Stimulated activated CD4-positive, alpha-beta T cell treated with anti-CD3 and anti-CD28 coated beads, Interleukin-15, amount 100 ng/mL, for 48 hours (primary cell): ENCODE measurements at places on chromosomes 13 and 19.
A peak's percentile ranks its signal among the peaks of the same experiment; 100 is the strongest.

DNA sequence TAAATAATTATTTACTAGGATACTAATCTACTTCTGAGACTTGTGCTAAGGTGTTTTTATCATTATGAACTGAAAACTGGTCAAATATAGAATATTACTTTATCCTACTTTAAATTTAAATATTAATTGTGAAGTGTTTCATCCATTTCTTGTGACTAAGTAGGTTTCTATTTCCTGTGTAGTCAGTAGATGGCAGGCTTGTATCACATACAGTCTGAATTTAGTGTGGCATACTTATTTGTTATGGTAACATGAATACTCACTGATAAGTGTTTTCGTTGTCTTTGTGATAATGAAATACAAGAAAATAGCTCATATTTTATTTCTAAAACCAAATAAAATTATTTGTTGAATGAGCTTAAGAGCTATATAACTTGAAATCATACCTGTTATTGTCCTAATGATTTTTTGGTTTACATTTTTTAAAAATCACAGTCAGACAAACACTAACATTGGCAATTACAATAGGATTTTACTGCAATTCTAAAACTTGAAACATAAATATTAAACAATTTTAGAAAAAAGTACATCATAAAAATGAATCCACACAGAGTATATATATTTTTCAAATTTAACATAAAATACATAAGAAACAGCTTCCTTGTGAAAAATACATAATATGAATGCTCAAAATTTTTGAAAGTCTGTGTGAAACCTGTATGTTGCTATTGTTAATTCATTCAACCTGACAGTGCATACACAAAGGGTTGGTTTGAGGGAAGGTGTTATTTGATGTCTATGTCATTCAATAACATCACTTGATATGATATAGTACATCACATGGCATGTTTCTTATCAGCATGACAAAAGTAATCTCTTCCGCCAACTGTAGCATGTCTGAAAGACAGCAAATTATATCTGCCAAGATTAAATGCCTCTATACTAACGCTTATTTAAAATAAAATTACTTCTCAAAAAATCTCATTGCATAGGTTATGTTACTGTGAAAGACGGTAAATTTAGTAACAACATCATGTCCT, 904.8 kb upstream of the PCDH20 start:
- no peak for DNase-seq

- no peak for DNase-seq
Measured at GRCh38 chr13:99722931-99723330, 221.7 kb downstream of the TM9SF2 start.

DNA sequence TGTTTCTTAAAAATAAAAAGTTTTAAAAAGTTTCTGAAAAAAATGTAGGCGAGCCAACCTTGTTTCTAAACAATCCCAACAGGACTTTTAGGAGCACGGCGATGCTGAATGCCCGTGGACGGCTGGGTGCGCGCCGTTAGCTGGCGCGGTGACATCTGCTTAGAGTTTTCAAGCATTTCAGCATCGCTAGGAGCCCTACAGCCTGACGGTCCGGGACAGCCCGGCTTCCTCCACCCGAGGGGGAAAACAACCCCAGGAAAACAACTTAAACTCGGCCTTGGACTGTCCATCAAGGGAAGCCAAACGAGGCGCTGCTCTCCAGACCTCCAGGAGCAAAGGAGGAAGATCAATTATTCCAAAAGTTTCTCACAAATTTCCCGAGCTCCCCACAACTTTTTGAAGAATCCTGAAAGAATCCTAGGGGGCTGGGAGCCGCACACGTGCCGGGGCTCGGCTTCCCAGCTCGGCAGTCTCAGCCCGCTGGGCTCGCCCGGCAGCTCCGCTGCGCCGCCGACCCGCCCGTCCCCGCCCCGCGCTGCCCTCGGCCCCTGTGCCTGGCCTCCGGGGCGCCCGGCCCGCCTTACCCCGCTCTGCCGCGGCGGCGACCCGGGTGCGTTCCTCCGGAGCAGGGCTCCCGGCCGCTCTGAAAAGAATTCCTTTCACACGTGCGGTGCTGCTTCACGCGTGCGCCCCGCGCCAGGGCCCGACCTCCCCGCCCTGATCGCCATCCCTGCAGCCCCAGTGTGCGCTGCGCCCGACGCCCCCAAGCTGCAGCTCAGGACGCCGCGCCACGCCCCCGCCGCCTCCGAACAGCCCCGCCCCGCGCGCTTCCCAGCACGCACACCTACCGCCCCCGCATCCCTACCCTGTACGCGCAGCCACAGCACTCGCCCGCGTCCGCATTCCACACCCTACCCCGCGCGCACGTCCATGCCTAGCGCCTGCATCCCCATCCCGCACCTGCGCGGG, at the start of gene GJA3:
GJA3 (minus strand) TSS at position 747 of the 969 bp plus-strand sequence. CDS start 17,764 bp downstream, outside the sequence.
- no peak for DNase-seq

- no peak for DNase-seq
Measured at GRCh38 chr13:90640976-90641375, 706.5 kb upstream of the MIR17HG start.

- DNase-seq = no peak
Measured at GRCh38 chr13:48492096-48492440, 40.8 kb downstream of the RCBTB2 start.

DNA sequence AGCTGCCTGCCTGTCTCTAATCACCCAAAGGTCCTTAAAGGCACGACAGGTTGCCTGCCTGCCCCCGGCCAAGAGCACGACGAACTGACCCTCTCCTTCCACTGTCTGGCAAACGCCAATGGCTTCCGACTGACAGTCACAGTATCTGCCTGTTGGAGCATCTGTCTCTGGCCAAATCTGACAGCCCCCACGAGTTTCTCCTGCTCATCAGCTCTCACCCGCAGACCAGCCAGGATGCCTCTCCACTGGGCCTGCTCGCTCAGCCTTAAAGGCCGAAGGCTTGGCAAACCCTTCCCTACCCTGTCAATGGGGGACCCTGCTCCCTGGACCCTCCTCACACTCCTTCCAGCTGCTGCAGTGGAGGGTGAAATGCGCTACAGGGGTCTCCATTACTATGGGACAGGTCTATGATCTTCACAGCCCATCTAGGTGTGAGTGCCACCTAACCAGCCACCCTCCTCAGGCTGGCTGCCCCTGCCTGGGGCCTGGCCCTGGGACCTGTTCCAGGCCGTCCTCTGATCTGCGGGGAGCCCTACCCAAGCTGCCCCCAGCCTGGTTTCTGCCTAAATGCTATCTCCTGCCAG, 932 bp downstream of the FAM83E start:
- no peak for DNase-seq

- DNase-seq = no peak
Measured at GRCh38 chr13:51000571-51001260, 91.1 kb downstream of the RNASEH2B start.

GRCh38 chr19:5969476-5969875, 8.5 kb downstream of the RANBP3 start:
- DNase-seq = no peak

GRCh38 chr13:53124623-53125022, 96.0 kb downstream of the OLFM4 start:
- no peak for DNase-seq

GRCh38 chr19:49391581-49392399, 3.7 kb downstream of the KASH5 start:
- peak; percentile 72 for DNase-seq

DNA sequence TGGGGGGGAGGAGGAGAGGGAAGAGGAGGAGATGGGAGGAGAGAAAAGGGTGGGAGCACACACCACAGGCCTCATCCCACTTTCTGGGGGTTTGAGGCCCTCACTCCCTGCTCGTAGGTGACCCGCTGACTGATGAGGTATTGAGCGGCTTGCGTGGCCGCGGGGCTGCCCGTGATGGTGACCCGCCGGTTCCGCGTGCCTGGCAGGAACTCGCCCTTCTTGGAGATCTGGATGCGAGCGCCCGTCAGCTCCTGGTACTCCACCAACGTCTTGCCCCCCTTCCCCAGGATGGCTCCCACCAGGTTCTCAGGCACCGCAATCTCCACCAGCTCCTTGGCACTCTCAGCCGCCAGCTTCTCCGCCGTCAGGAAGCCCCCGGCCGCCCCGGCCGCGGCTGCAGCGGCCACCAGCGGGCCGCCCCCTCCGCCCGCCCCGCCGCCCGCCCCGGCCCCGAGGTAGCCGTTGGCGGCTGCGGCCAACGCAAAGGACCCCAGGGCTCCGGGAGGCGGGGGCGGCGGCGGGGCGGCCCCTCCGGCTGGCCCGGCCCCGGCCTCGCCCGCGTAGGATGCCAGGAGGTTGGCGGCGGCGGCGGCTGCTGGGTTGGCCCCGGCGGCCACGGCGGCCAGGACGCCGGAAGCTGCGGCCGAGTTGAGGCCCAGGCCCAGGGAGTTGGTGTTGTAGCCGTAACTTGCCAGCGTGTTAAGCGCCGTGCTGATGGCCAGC, 25.4 kb upstream of the NANOS2 start:
- no peak for DNase-seq

- DNase-seq = no peak
Measured at GRCh38 chr13:38575427-38575826, 111.5 kb upstream of the FREM2 start.

DNA sequence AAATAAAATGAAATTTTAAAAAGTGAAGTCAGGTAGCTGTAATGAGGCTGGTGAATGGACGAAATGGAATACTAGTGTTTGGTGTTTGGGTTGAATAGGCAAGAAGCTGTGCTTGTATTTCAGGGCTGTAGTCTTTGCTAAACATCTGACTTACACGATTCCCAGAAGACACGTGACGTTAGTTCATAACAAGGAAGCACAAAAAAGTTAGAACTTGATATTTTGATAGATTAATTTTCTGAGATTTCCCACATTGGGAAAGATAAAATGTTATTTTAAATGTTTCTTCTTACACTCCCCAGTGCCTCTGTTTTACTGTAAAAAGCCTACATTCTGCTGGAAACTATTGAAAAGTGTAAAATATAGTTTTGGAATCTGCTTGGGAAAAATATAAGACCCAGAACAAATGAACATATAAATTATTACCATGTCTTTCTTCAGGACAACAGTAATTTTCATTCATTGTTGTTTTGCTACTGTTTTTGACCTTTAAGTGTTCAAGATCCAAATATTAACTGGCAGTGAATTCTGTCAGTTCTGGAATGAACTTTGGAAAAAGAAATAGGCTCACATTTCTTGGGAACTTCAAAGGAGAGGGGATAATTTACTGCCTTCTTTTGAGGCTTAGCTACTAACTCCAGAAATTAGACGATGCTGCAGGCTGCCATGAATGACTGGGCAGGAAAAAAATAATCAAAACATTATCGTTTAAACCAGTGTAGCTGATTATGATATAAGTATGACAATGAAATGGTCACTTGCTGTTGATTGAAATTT, 241.3 kb downstream of the SLITRK6 start:
- DNase-seq = no peak

DNA sequence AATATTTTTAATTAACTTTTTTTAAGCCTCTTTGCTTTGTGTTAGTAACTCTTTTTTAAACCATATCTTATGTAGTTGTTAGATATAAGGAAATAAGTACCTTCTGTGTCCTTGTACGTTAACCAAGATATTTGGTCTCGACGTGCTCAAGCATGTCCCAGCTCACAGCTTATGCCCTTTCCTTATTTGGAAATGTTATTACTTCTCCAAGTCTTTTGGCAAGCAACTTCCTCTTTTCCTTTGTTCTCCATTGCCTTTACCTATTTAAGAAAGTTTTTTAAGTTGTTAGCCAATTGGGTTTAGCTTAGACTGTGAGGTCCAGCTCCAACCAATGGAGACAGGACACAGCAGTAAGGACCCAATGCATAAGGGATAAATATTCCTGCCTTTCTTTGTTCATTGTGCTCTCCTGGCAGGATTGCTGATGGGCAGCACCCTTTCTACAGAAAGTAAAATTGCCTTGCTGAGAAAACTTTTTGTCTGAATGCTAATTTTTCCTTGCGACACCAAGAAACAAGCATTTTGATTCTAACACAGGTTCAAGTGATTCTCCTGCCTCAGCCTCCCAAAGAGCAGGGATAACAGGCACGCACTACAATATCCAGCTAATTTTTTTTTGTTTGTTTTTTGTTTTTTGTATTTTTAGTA, 5.2 kb downstream of the DKKL1 start:
- no peak for DNase-seq

DNA sequence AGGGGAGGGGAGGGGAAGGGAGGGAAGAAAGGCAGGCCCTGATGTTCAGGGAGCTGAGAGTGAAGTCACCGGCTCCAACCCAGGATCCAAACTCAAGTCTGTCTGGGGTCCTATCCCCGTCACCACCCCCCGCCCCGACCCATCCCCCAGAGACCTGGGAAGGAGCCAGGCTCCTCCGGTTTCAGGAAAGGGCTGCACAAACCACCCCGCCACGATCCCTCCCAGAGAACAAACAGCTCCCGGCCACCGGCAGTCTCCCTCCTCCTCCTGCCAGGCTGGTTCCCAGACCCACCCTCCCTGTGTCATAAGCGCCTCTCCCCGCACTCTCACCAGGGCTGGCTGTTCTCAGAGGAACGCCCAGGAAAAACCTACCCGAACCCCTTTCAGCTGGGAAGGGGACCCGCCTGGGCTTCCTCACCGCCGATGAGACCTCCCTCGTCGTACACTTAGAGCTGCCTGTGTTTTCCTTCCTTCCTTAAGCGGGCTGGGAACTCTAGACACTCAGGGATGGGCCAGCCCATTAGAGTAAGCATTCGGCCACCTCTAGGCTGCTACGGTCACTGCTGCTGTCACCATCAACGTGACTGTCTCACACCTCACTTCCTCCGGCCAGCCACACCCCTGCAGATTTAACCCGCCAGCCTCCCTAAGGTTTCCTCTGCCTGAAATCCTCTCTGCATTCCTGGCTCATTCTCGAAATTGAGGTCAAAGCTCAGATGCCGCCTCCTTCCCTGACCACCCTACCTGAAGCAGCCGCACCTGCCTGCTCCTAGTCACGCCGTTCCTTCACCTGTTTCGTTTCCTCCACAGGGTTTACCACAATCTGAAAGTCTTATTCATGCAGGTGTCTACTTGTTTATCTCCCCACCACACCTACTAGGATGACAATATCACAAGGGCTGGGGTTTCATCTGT, 6.3 kb upstream of the RDH13 start:
- DNase-seq = no peak

- no peak for DNase-seq
Measured at GRCh38 chr13:30841154-30841553, 64.9 kb upstream of the MEDAG start.

GRCh38 chr19:46733690-46734292, 12.1 kb upstream of the FKRP start:
- DNase-seq = no peak

DNA sequence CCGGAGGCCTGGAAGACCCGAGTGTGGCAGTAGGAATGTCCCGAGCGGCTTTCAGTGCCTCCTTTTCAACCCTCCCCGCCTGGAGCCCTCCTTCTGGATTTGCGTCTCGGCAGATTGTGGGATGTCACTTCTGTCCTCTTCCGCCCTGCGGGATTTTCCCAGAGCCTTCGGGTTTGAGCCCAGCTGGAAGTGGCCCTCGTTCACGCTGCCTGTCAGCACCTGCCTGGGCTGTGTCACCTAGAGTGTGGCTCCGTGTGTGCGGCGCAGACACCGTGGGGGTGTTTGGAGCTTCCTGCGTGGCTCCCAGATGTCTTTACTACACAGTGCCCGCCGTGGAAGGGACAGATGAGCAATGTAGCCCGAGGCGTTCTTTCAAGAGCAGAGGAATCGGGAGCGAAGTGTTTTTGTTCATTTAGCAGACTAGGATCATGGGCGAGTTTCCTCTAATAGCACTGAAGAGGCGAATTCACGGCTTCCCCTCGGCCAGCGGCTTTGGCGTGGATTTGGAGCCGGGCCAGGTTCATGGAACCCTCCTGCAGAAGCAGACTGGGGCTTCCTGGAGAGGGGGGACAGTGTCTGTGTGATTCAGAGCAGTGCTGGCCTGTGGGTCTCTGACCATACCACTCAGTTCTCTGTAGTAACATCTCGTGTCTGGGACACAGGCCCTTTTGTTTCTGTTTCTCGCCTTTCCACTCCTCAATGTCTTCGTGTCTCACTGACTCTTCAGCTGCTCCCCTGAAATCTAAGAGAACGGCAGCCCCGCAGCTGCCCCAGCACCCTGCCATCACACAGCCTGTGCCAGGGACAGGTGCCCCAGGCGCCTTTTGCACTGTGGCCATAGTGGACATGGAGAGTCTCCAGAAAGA, 68.0 kb downstream of the KDM4B start:
- DNase-seq = no peak
